ENCODE measurements at places on chromosomes 12 and 14. TPM values are rescaled to one million over a fixed set of nuclear protein-coding genes. Genes with fewer than 3 reads are reported as not detected.

GRCh38 chr12:15543347-15543746 is 221.0 kb downstream of the PTPRO start:
- H3K36me3 ChIP-seq, result no peaks in the 10 kb centered on the region
- H3K27me3 ChIP-seq, result no peaks in the 10 kb centered on the region
- no peak overlapping the region for H3K27ac ChIP-seq
- H3K4me3 ChIP-seq, result no peak overlapping the region
- H3K4me1 ChIP-seq, result no peaks in the 10 kb centered on the region
- no peak for DNase-seq

FOXN4 gene
- not detected for total RNA-seq

IPO8 gene
- 23.6 TPM for total RNA-seq

DNA sequence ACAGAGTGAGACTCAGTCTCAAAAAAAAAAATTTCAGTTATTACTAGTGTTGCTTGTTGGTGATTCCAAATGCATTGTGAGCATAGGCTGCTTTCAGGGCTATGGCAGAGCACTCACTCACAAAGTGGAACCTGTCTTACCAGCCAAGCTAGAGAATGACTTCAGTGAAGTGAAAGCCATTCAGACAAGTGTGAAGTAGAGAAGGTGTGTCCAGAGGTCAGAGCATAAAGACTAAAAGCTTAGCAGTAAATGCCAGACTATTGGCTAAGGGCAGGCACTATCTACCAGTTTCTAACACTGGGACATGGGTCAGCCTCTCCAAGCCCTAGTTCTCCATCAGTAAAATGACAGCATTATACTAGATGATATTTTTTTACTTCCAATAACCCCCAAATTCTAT is 12.7 kb downstream of the PPP1R36 start:
- no peak overlapping the region for H3K4me3 ChIP-seq
- H3K27ac ChIP-seq, result no peak overlapping the region
- H3K4me1 ChIP-seq, result peaks cover 27% of the 10 kb centered on the region
- H3K36me3 ChIP-seq, result no peaks in the 10 kb centered on the region

SLC25A47 gene
- total RNA-seq, result not detected

TSHR gene
- total RNA-seq, result not detected

CFAP54 gene
- 0.15 TPM for total RNA-seq

DNA sequence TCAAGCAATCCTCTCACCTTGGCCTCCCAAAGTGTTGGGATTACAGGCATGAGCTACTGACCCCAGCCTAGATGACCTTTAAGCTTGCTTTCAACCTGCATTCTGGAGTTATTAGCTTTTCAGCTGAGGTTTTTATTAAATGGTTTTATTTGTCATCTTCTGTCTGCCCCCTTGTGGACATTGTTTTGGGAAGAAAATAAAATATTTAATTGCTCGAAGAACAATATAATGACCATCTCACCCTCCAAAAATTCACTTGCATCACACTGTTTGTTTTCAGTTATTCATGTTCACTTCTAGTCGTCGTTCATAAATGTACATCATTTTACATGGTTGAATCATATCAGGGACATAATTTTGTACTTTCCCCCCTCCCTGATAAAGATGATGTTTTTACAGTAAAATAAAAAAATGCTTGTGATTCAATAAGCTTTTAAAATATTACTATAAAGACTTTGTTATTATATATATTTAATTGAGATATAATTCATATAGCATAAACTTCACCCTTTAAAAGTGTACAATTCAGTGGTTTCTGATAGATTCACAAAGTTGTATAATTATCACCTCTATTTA is 10.1 kb upstream of the SPATS2 start:
- no peak overlapping the region for H3K4me3 ChIP-seq
- no peaks in the 10 kb centered on the region for H3K4me1 ChIP-seq
- no peaks in the 10 kb centered on the region for H3K36me3 ChIP-seq
- no peak overlapping the region for H3K27ac ChIP-seq

- no peaks in the 10 kb centered on the region for H3K36me3 ChIP-seq
- H3K4me3 ChIP-seq, result no peak overlapping the region
- H3K4me1 ChIP-seq, result peaks cover 47% of the 10 kb centered on the region
Observed at GRCh38 chr12:71872972-71873371, 33.4 kb downstream of the TBC1D15 start.

- no peak overlapping the region for H3K4me3 ChIP-seq
- H3K27me3 ChIP-seq, result no peaks in the 10 kb centered on the region
- H3K4me1 ChIP-seq, result no peaks in the 10 kb centered on the region
Observed at GRCh38 chr14:80906946-80907345, 34.6 kb downstream of the CEP128 start.

SERPINA4 gene
- total RNA-seq, result not detected

- no peak overlapping the region for H3K4me3 ChIP-seq
- no peaks in the 10 kb centered on the region for H3K4me1 ChIP-seq
- DNase-seq, result no peak
- no peaks in the 10 kb centered on the region for H3K27me3 ChIP-seq
Observed at GRCh38 chr12:14452336-14452735, 86.9 kb downstream of the ATF7IP start.

CDCA3 gene
- total RNA-seq, result 1.1 TPM

- H3K27me3 ChIP-seq, result no peaks in the 10 kb centered on the region
- H3K4me3 ChIP-seq, result no peak overlapping the region
- no peaks in the 10 kb centered on the region for H3K4me1 ChIP-seq
- no peak overlapping the region for H3K27ac ChIP-seq
- peaks cover 13% of the 10 kb centered on the region for H3K36me3 ChIP-seq
Observed at GRCh38 chr12:132729541-132730320, 19.1 kb downstream of the PGAM5 start.

HOXC9 gene
- not detected for total RNA-seq

GRCh38 chr12:57460841-57461275 is 1.3 kb downstream of the GLI1 start:
- DNase-seq, result no peak
- no peaks in the 10 kb centered on the region for H3K36me3 ChIP-seq
- peak overlapping the region; percentile 91 for H3K4me3 ChIP-seq
- H3K4me1 ChIP-seq, result peaks cover 41% of the 10 kb centered on the region
- H3K27ac ChIP-seq, result no peak overlapping the region
- H3K27me3 ChIP-seq, result no peaks in the 10 kb centered on the region

DNA sequence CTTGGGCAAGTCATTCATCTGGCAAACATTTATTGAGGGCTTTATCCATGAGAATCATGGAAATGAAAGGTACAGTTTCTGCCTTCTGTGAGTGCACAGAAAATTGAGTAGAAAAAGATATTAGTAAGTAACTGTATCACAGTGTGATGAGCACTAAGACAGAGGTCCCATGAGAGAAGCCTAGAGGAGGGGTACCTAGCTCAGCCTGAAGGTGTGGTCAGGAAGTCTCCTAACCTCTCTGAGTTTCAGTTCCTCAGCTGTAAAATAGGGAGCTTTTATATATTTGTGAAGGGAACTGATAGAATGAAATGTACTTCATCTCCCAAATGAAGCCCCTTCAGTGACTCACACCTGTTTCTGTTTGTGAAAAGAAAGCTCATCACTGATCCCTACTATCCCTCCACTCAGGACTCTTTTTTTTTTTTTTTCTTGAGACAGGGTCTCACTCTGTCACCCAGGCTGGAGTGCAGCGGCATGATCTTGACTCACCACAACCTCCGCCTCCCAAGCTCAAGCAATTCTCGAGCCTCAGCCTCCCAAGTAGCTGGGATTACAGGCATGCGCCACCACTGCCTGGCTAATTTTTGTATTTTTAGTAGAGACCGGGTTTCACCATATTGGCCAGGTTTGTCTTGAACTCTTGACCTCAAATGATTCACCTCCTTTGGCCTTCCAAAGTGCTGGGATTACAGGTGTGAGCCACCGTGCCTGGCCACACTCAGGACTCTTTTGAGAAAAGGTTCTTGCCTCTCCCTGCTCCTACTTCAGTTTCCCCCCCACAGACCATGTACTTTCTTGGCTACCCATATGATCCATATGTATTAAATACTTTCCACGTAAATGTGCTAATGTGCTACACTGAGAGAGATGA is 93.7 kb upstream of the FUT8 start:
- H3K4me3 ChIP-seq, result no peak overlapping the region
- no peaks in the 10 kb centered on the region for H3K27me3 ChIP-seq
- H3K36me3 ChIP-seq, result no peaks in the 10 kb centered on the region
- H3K27ac ChIP-seq, result no peak overlapping the region

ERBB3 gene
- 6.1 TPM for total RNA-seq

GUCY2C gene
- not detected for total RNA-seq

- no peaks in the 10 kb centered on the region for H3K27me3 ChIP-seq
- DNase-seq, result no peak
- no peaks in the 10 kb centered on the region for H3K4me1 ChIP-seq
- H3K4me3 ChIP-seq, result no peak overlapping the region
Observed at GRCh38 chr12:40643506-40643905, 48.7 kb upstream of the CNTN1 start.

CIDEB gene
- 1.9 TPM for total RNA-seq

ASCL1 gene
- total RNA-seq, result not detected

KIF21A gene
- total RNA-seq, result 50.5 TPM

- H3K27ac ChIP-seq, result no peak overlapping the region
- H3K4me1 ChIP-seq, result no peaks in the 10 kb centered on the region
- no peak for DNase-seq
- no peaks in the 10 kb centered on the region for H3K27me3 ChIP-seq
Observed at GRCh38 chr14:104284636-104285507, 146.5 kb downstream of the KIF26A start.

TCL1B gene
- not detected for total RNA-seq

- peaks cover 3% of the 10 kb centered on the region for H3K4me1 ChIP-seq
- H3K36me3 ChIP-seq, result no peaks in the 10 kb centered on the region
- no peak for DNase-seq
- no peak overlapping the region for H3K4me3 ChIP-seq
- H3K27me3 ChIP-seq, result no peaks in the 10 kb centered on the region
Observed at GRCh38 chr12:123453165-123453564, 4.8 kb upstream of the SNRNP35 start.
